Activated naive CD4-positive, alpha-beta T cell (primary cell): ENCODE measurements at places on chromosomes 2 and 18.

GRCh38 chr2:136750065-136750464, 15.3 kb upstream of the THSD7B start:
- no peak for DNase-seq

- no peak for DNase-seq
Observed at GRCh38 chr18:36623681-36624190, 205.1 kb downstream of the TPGS2 start.

DNA sequence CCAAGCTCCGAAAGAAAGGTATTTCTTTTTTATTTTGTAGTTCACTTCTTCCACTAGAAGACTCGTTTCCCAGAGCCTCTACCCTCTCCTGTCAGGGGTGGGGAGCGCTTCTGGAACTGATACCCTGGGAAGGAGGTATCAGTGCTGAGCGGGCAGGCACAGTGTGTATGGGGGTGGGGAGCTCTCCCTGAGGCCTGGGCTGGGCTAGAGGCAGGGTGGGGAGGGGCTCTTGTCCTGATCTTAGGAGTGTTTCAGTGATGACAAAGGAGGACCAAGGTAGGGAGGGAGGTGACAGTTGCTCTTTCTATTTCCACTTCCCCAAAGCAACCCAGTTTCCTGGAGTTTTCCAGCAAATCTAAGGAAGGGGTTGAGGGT, 65.4 kb downstream of the ARHGAP25 start:
- DNase-seq = no peak

DNA sequence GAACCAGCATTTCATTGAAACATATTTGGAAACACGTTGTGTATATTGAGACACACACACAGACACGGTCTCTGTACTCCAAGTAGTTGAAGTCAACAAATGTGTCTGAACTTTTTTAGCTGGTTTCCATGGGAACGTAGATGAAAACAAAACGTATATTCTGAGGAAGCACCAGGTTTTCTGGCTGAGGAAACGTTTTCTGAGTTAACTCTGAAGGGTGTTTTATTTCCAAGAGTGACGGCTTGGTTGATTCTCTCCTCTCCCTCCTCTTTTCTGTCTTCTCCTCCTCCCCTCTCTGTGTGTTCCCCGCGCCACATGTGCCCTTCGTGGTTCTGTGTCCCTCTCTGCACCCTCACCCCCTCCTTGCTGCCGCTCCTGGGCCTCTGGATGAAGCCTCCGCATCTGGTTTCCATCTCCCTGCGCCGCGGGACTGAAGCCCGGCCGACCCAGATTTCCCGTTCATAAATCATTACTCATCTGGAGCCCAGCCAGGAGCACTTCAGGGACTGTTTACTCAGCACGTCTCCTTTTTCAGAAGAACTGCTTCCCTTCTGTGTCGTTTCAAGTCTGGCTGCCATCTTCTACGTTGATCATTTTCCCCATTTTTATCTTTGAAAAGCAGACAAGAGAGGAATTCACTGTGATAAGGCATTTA, 122.7 kb downstream of the COL6A3 start:
- no peak for DNase-seq

- no peak for DNase-seq
Observed at GRCh38 chr2:198587741-198588140, 783.3 kb downstream of the PLCL1 start.
